Glutamatergic neuron (in vitro differentiated cells): ENCODE measurements at places on chromosomes 7 and 10.

DNA sequence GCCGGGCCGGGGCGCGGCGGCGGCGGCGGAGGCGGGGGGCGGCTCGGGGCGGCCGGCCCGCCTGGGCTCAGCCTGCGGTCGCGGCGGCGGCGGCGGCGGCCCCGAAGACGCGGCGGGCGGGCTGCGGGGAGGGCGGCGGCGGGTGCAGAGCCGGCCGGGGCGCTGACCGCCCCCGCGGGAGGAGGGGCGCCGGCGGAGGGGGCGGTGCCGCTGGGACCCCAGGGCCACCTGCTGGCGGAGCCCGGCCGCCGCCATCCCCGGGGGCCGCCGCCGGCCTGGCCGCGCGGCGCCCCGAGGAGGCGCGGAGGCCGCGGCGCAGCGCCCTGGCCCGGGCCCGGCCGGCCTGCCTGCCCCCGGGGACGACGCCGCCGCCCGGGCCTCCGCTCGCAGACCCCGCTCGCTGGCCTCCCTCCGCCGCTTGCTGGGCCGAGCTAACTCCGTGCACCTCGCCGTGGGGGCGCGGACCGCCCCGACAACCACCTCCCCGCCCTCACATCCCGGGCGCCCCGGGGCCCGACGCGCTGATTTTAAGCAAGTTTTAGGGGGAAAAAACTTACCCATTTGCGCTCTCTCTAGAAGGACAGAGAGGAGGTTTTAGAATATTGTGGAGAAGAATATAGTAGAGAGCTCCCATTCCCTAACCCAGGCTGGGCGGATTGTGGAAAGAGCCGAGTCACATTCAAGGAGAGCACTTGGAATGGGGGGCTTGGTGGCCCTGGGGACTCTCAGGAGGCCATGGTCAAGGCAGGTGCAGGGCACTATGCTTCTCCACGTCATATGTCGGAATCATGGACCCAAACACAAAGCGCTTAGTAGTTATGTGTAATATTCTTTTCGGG, at the start of gene BEND7:
Gene BEND7, minus strand, starts transcription at position 140 of the 839 bp plus-strand sequence. CDS start 481 bp downstream, outside the sequence.
- H3K27ac ChIP-seq: no peak within 1 kb of the TSS
- H3K36me3 ChIP-seq: peaks cover 4% of the 10 kb centered on the region
- peaks cover 14% of the 10 kb centered on the region for H3K27me3 ChIP-seq
- H3K4me3 ChIP-seq: peak within 1 kb of the TSS; percentile 85

GRCh38 chr10:110629680-110630191, 14.4 kb upstream of the RBM20 start:
- H3K36me3 ChIP-seq: no peaks in the 10 kb centered on the region
- no peak overlapping the region for H3K4me3 ChIP-seq
- no peak for DNase-seq
- H3K4me1 ChIP-seq: no peaks in the 10 kb centered on the region
- H3K27ac ChIP-seq: no peak overlapping the region

DNA sequence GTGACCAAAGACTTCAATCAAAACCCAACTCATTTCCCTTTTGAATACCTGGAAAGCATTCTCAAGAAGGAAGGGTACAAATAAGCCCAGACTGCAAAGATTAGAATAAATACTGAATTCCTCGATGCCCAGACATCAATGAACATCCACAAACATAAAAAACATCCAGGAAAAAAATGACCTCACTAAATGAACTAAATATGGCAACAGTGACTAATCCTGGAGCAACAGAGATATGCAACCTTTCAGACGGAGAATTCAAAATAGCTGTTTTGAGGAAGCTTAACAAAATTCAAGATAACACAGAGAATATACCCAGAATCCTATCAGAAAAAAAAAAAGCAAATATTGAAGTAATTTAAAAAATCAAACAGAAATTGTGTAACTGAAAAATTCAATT, 43.2 kb downstream of the PCLO start:
- no peak overlapping the region for H3K27ac ChIP-seq
- no peak overlapping the region for H3K4me3 ChIP-seq
- peaks cover 5% of the 10 kb centered on the region for H3K4me1 ChIP-seq
- H3K27me3 ChIP-seq: no peaks in the 10 kb centered on the region
- DNase-seq: no peak

- no peaks in the 10 kb centered on the region for H3K27me3 ChIP-seq
- H3K27ac ChIP-seq: no peak overlapping the region
- no peaks in the 10 kb centered on the region for H3K4me1 ChIP-seq
- H3K36me3 ChIP-seq: no peaks in the 10 kb centered on the region
- no peak overlapping the region for H3K4me3 ChIP-seq
Measured at GRCh38 chr7:79217468-79217867, 236.0 kb downstream of the MAGI2 start.

GRCh38 chr7:120831260-120831659, 26.7 kb downstream of the TSPAN12 start:
- no peak overlapping the region for H3K4me3 ChIP-seq
- DNase-seq: no peak
- no peaks in the 10 kb centered on the region for H3K36me3 ChIP-seq
- peaks cover 4% of the 10 kb centered on the region for H3K4me1 ChIP-seq
